ENCODE measurements at places on chromosomes 2 and 18. TPM values are rescaled to one million over a fixed set of nuclear protein-coding genes. Genes with fewer than 3 reads are reported as not detected.

The POU3F3 gene
- total RNA-seq, result not detected

The DAW1 gene
- 0.25 TPM for total RNA-seq

The GDF7 gene
- 0.10 TPM for total RNA-seq

The TACR1 gene
- total RNA-seq, result not detected

The VIT gene
- total RNA-seq, result not detected

The COQ10B gene
- total RNA-seq, result 23.5 TPM
